Frontal cortex (tissue), 4 donors: ENCODE measurements at places on chromosomes 11 and 22. TPM values are rescaled to one million over a fixed set of nuclear protein-coding genes. Genes with fewer than 3 reads are reported as not detected.

Gene RAC2
- total RNA-seq = under 0.01 TPM

Gene HOATZ
- not detected for total RNA-seq

Gene FCHSD2
- total RNA-seq = 57.9 TPM

Gene APOA5
- not detected for total RNA-seq

Gene LRRC32
- 0.41 TPM for total RNA-seq

Gene GGTLC2
- total RNA-seq = not detected

Gene INS
- total RNA-seq = not detected

Gene OR10A2
- not detected for total RNA-seq

Gene HBB
- total RNA-seq = 552 TPM

Gene TENM4
- total RNA-seq = 55.0 TPM

Gene OR51E2
- total RNA-seq = under 0.01 TPM

Gene PPME1
- total RNA-seq = 45.7 TPM

Gene MMP8
- not detected for total RNA-seq

Gene TMPRSS6
- total RNA-seq = not detected

Gene ACCS
- total RNA-seq = 5.3 TPM

Gene OR1S2
- not detected for total RNA-seq

Gene CELSR1
- 2.0 TPM for total RNA-seq

Gene NPAS4
- total RNA-seq = under 0.01 TPM

Gene PDXP
- total RNA-seq = 44.0 TPM

Gene OR8D2
- total RNA-seq = not detected

Gene PARVA
- total RNA-seq = 3.3 TPM

Gene OR8H3
- not detected for total RNA-seq

Gene GSTT2B
- total RNA-seq = 2.0 TPM

Gene SEC14L2
- 6.5 TPM for total RNA-seq

Gene ABCG4
- 2.0 TPM for total RNA-seq

Gene VPREB3
- total RNA-seq = not detected

Gene RAB3IL1
- total RNA-seq = 1.6 TPM

Gene TRIM29
- total RNA-seq = not detected

Gene SUSD2
- total RNA-seq = under 0.01 TPM

Gene EXPH5
- under 0.01 TPM for total RNA-seq

Gene C1QTNF4
- 14.7 TPM for total RNA-seq

Gene GATD1
- 21.2 TPM for total RNA-seq

Gene BDNF
- 12.6 TPM for total RNA-seq

Gene SAA2
- 0.41 TPM for total RNA-seq

Gene DCDC1
- total RNA-seq = 2.4 TPM

Gene CD3D
- not detected for total RNA-seq

Gene SCO2
- total RNA-seq = 0.82 TPM

Gene ST14
- total RNA-seq = not detected

Gene TMA7B
- not detected for total RNA-seq

Gene SLC25A45
- total RNA-seq = 0.41 TPM

Gene CDC42BPG
- under 0.01 TPM for total RNA-seq

Gene DLG2
- 174 TPM for total RNA-seq

Gene OOSP3
- total RNA-seq = not detected

Gene NPTXR
- total RNA-seq = 10.6 TPM

Gene RIBC2
- total RNA-seq = 0.41 TPM

Gene B3GAT1
- total RNA-seq = 47.3 TPM

Gene RGL4
- not detected for total RNA-seq

Gene PGR
- under 0.01 TPM for total RNA-seq

Gene KRTAP5-9
- not detected for total RNA-seq

Gene IFITM1
- 6.9 TPM for total RNA-seq

Gene MAJIN
- total RNA-seq = not detected
